CD4-positive, alpha-beta T cell treated with Interleukin-4 for 4 hours (primary cell): ENCODE measurements at places on chromosomes 6 and 20.

DNA sequence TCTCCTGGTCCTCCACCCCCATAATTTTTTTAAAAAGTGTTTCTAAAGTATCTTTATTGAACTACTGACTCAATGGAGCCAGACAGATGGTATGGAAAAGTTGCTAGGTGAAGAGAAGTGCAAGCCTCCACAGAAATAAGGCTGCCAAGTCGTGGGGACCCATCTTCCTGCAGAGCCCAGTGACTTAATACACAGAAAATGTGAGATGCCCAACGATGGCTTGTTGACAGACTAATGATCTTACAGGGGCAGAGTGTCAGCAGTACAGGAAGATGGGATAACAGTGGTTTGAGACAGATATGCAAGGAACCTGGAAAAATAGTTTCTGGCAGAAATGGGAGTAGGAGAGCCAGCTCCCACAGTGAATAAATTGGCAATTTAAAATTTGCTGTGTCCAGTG is 43.3 kb downstream of the FYN start:
- DNase-seq, result no peak

GRCh38 chr6:170383466-170384035 is 77.0 kb downstream of the FAM120B start:
- no peak for DNase-seq

- no peak for DNase-seq
These were observed 13.3 kb upstream of the NXT1 start for GRCh38 chr20:23337312-23337711.

DNA sequence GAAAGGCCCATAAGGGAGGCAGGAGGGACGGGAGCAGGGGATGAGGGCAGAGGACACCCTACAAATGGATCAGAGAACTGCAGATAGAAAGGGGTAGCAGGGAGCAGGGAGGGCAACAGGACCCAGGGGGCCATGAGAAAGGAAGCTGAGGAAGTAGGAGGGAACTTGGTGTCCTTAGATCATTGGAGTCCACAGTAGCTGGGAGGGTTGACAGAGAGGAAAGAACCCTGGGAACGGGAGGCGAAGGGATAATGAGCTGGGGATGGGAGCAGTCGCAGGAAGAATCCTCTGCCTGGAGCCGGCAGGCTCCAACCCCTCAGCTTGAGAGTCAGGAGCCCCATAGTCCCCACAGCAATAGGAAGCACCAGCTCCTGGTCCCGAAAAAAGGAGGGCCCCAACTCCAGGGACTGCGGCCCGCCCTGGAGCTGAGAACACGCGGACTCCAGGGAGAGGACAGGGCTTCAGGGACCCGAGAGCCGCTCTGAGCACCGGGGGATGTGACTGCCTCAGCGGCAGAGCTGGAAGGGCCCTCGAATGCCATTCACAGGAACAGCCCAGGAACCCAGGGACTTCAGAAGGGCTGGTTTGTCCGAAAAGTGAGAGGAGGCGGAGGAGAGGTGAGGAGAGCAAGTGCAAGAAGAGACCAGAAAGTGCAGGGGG is 32.7 kb downstream of the HLA-A start:
- DNase-seq, result no peak

DNA sequence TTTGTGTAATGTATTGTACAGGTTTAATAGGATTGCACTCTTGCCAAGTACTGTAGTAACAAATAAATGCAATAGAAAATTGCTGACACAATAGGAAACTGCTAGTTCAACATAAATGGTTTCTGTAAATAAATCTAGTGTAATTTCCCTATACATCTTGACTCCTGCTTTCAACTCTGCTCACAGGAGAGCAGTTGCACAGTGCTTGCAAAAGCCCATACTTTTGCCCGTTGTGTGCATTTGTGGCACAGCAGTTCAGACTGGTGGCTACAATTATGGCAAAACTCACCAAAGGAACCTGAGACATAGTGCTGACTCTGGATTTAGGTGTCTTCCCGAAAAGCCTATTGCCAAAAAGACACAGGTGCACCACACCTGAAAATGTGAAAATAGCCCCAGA is 953.3 kb upstream of the SLC35B3 start:
- no peak for DNase-seq

DNA sequence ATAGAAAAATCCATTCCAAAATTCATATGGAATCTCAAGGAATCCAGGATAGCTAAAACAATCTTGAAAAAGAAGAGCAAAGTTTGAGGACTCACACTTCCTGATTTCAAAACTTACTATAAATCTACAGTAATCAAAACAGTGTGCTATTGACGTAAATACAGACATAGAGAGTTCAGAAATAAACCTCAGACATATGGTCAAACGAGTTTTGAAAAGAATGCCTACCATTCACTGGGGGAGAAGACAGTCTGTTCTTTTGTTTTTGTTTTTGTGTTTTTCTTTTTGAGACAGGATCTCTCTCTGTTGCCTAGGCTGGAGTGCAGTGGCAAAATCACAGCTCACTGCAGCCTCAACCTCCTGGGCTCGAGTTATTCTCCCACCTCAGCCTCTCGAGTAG is 25.3 kb upstream of the PROKR2 start:
- no peak for DNase-seq

DNA sequence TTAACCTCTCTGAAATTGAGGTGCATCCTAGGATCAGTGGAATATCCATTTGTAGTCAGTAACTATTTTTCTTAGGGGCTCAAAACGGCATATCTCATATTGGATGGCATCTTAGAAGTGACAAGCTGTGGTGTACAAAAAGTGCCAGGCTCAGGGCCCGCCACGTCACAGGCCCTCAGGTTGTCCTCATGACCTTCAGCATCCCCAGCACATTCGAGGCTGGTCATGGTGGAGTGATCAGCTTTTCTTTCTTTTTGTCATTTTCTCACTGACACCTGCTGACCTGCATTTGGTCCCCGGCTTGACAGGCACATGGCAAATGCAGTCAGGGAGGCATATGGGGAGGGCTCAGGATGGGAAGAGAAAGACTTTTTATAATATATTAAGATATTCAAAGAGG is 7.1 kb upstream of the E2F1 start:
- no peak for DNase-seq

GRCh38 chr6:41707565-41708200 is 27.7 kb downstream of the TFEB start:
- DNase-seq, result peak; percentile 42

- DNase-seq, result no peak
These were observed 1.0 kb downstream of the POU3F2 start for GRCh38 chr6:98835149-98836024.
